SHP77 (cell line): ENCODE measurements at places on chromosomes 2 and 18.
A peak's percentile ranks its signal among the peaks of the same experiment; 100 is the strongest.

GRCh38 chr2:6071519-6071918 is 379.3 kb downstream of the SOX11 start:
- peak; percentile 46 for DNase-seq

DNA sequence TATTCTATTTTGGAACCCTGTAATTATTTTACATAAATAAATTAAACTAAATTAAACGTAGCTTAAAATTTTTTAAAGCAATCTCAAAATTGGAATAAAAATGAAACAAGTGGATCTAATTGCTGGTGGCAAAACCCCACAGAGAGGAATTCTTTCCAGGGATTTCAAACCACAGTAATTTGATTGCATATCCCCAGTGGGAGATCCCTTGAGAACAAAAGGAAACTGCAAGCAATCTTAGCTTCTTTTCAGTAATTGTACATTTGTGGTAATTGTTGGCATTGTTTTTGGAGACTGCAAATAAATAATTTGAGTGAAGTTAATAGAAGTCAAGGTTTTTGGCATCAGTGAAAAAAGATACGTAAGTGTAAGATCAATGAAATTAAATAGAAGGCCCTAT is 58.7 kb upstream of the MYCN start:
- DNase-seq, result no peak

- DNase-seq, result no peak
Measured at GRCh38 chr2:102137138-102137537, 5.4 kb upstream of the IL1R1 start.

DNA sequence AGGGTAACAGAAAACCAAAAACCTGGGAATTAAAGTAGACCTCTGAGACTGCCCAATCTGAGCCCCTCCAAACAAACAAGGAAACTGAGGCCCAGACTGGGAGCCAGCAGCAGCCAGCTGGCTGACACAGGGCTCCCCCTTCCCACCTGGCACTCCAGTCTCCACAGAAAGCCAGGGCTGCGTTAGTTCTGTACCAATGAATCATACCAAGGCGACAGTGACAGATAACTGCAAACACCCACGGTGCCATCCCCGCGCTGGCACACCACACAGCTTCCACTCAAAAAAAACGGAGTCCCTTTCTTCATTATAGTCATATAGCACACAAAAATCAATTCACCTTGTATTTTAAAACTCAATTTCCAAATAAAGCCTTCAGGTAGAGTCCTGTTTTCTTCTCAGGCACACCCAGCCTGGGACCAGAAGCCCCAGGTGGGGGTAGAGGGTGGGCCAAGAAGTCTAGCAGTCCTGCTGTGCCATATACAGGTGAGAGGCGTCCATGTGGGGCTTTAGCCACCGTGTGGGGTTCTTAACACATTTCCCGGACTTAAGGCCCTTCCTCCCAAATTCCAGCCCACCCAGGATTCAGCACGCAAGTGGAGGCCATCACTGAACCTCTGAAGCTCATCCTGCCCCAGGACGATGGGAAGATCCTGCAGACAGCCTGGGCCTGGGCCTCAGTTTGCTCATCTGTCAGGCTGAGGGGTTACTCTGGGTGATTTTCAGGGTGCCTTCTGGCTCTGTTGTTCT is 1.2 kb downstream of the PER2 start:
- DNase-seq, result peak; percentile 27
